ENCODE measurements at places on chromosomes 2 and 18.
A peak's percentile ranks its signal among the peaks of the same experiment; 100 is the strongest.

DNA sequence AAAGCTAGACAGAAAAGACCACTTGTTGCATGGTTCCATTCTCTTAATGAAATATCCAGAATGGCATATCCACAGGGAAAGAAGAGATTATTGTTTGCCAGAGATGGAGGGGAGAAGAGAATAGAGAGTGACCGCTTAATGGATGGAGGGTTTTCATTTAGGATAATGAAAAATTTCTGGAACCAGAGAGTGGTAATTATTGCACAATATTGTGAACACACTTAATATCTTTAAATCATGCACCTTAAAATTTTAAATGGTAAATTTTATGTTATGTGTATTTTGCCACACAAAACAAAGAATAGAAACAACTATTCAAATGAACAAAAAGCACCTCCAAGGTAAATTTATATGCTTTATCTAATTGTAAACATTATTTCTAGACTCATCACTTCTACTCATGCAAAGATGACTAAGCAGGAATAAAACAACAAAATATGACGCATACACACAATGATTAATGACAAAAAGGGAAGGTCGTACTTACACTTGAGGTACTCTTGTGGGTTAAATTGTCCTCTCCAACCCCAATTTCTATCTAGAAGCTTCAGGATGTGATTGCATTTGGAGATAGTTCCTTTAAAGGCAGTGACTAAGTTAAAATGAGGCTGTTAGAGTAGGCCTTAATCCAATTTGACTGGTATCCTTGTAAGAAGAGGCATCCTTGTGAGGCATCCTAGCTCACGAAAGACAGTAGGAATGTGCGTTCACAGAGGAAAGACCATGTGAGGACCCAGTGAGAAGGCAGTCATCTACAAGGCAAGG is 18.7 kb upstream of the DHRS9 start:
- no peak for DNase-seq

DNA sequence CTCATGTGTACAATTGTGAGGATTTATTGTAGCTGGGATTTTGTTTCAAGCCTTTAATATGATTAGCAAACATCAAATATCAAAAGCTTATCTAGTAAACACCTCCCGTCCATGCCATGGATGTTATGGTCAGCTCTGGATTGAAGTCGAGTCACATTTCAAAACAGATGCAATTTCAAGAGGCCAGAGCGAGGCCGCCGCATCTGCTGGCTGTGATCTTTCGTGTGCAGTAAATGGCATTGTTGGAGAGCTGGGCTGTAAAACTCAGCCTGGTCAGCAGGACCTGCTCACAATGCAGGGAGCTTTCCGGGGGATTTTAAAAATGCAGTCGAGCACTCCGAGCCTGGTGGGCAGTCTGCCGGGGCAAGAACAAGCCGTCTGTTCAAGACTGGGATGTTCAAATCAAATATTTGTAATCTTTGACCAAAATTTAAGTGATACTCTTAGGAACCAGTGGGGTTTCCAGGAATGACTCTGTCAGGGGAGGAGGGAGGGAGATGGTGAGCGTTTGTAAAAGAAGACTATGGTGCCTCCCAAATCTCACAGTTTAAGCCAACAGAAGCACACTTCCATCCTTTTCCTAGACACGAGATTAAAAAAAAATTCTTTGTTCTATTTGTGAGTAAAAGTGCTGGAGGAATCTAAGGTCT is 97.6 kb downstream of the MYCN start:
- no peak for DNase-seq

DNA sequence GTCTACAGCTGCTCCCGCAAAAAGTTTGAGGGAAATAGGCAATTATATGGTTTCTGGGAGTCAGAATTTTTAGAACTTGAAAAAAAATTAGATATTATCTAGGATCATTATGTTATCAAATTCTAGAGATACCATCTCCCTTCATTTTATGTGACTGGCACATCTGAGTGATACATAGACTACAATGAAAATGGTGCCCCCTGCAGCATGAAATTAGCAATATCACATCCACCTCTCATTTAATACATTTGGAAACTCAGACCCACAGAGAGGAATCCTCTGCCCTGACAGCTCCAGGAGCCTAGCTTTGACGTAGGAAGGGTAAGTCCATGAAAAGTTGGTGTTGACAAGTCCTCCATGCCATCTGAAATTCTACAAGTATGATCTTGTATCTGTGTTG is 381.6 kb downstream of the SUCLG1 start:
- no peak for DNase-seq

DNA sequence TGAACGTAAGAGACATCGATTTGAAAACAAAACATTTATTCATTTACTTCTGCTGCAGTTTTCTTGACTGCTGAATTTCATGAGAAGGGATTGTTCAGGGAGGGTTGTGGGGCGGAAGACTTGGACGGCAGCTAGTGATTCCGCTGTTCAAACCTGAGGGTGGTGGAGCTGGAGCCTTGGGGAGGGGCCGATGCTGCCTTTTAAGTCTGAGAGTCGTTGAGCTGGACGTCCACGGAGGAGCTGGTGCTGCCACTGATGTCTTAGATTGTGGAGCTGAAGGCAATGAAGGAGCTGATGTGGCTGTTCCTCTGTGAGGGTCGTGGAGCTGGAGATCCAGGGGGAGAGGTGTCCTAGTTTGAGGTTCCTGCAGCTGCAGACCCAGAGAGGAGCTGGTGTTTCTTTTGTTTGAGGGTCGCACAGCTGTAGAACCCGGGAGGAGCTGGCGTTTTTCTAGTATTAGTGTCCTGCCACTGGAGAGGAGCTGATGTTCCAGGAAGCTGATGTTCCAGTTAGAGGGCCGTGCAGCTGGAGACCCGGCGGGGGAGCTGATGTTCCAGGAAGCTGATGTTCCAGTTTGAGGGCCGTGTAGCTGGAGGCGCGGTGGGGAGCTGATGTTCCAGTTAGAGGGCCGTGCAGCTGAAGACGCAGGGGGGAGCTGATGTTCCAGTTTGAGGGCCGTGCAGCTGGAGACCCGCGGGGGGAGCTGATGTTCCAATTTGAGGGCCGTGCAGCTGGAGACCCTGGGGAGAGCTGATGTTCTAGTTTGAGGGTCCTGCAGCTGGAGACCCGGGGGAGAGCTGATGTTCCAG is 150.9 kb downstream of the RTP5 start:
- peak; percentile 30 for DNase-seq

- no peak for DNase-seq
Measured at GRCh38 chr18:1392046-1392445, 487.4 kb downstream of the ADCYAP1 start.

GRCh38 chr2:51723691-51724090 is 691.8 kb upstream of the NRXN1 start:
- DNase-seq = no peak

- peak; percentile 64 for DNase-seq
Measured at GRCh38 chr2:160582490-160583145, 89.0 kb upstream of the RBMS1 start.

DNA sequence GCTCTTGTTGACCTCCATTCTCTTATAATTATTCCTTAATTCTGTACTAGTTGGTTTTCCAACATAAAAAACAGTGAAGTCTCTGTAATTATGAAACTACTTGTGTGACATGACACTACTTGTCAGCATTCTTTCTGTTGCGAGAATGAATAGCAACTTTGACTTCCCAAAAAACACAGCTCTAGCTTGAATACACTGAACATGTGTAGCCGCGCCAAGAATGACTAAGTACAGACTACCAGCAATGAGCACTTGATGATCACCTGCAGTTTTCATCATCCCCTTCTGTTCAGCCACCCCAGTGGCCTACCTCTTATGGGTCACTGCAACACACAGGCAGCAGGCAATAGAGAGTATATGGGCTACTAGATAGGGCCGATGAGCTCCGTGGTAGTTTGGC is 229.3 kb downstream of the TGIF1 start:
- DNase-seq = no peak

GRCh38 chr18:35661483-35662146 is 80.1 kb downstream of the GALNT1 start:
- DNase-seq = no peak

GRCh38 chr2:287471-287885 is 413 bp downstream of the ALKAL2 start:
- peak; percentile 67 for DNase-seq

DNA sequence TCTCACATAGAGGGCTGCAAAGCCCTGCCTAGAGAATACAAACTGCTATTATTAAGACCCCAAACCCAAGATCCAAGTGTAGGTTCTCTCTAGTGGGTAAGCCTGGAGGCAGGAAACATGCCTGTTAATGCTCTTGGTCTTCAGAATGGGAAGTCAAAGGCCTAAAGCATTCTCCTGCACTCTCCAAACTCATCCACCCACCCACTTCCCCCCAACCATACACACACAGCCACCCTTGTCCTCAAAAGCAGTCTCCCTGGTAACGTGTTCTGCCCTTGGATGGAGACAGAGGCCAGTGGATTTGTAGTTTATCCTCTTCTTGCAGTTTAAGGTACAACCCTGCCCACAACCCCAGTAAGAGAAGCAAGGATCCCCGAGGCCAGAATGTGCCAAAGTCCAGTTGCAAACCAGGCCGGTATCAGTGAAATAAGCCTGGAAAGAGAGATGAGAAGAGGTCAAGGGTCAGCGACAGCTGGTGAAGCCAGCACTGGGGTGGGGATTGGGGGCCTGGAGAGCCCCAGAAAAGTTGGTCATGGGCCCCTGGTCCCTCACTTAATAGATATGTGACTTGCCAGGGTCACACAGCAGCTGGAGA is 23.0 kb downstream of the TMEM247 start:
- DNase-seq = no peak

DNA sequence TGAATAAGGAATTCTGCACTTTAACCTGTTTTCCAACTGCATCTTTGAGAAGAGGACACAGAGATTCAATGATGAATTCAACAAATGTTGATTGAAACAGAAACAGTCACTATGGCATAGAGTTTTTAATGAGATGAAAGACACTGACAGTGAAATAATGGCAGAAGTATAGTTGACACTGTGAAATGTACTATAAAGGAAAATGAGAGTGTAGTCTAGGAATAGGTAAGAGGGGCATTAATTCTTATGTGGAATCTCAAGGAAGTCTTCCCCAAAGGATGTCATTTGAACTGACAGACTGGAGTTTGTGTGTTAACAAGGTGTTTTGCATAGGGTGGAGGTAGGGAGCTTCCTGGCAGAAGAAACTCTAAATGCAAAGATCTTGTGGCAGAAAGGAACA is 566.2 kb downstream of the TDRD15 start:
- no peak for DNase-seq

GRCh38 chr2:75597949-75598348 is 37.2 kb upstream of the EVA1A start:
- no peak for DNase-seq

DNA sequence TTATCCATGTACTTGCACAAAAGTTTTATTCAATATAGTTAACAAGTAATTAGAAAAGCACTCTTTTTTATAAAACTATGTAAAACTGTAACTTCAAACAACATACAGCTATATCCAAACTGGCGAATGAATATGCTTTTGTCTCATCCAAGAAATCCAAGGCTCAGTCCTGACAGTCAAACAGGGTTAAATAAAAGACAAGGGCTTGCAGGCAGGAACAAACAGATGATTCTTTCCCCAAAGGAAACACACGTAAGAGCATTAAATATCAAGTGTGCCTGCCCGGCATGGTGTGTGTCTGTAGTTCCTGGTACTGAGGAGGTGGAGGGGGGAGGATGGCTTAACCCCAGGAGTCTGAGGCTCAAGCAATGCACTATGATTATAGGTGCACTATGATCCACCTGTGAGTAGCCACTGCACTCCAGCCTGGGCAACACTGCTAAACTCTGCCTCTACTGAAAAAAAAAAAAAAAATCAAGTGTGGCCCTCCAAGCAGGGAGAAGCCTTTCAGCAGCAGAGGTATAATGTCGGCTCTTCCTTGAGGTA is 171.3 kb downstream of the DLGAP1 start:
- no peak for DNase-seq

DNA sequence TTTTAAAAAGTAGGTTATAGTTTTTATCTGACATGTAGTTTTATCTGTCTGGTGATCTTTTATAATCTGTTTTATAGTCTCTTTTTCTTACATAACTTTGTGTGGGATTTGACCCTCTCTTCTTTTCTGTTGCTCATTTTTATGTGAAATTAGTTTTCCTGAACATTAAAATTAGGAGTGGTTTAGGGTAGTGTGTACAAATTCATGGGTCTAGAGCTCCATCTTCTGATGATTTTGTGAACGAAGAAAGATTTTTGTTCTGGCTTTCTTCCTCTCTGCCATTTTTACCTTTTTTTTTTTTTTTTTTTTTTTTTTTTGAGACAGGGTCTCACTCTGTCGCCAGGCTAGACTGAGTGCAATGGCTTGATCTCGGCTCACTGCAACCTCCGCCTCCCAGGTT is 46.6 kb downstream of the SLC30A6 start:
- no peak for DNase-seq

DNA sequence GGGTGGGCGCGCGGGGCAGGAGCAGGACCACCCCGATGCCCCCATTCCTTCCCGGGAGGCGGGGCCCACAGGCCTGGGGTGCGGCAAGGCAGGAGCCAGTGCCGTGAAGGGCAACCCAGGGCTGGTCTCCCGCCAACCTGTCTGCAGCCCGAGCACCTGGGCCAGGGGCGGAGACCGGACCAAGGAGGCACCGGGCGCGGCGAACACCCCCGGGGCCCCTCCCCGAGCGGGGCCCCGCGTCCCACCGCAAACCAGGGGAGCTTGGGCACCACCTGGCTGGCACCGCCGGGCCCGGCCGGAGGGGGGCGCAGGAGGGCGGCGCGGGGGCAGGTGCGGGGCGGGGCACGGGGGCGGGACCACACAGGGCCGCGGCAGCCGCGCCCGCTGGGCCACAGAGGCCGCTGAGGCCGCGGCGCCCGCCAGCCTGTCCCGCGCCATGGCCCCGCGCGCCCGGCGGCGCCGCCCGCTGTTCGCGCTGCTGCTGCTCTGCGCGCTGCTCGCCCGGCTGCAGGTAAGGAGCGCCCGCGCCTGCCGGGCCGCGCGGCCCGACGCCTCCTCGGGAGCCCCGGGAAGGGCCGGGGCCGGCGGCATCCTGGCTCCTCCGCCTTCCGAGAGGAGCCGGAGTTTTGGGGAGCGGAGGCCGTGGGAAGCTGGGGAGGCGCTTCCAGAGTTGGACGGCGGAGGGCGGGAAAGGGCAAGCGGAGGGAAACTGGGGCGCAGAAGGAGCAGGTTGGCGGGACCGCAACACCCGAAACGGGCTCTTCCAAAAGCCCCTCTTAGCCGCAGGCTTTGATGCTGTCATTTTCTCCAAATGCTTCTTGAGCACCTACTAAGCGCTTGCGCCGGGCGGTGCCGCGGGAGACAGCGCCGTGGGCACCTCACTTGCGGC is at the start of gene TNFRSF11A:
Gene TNFRSF11A, plus strand, starts transcription at position 394 of the 889 bp plus-strand sequence. Its CDS starts 43 bp downstream, at position 437.
- peak; percentile 27 for DNase-seq

GRCh38 chr2:212245880-212246279 is 292.7 kb downstream of the ERBB4 start:
- DNase-seq = no peak

DNA sequence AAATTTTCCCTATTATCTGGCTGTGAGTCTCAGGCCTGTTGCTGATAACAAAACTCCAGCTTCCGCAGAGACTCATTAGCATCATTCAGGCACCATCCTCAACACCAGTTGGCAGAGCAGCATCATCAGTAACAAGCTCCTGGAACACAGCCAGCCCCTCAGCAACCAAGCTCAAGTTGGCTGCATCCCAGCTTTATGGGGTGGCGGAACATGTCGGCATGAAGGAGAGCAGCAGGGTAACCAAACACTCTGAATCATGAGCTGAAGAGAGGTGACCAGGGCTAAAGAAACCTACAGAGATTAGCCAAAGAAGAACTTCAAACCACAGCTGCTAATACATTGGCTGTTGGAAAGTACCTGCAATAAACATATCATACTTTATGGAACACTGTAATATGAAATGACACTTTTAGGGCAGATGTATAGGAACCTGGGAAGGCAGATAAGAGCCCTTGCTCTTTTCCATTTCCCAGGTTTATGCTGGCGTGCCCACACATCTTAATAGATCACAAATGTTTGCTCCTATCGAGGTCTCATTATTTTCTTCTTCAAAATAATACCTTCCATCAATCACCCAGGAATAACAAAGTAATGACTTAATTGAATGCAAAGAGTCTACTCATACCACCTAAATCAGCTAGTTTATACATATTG is 63.8 kb downstream of the PDE11A start:
- DNase-seq = peak; percentile 23
